ENCODE measurements at places on chromosomes 12 and 14. TPM values are rescaled to one million over a fixed set of nuclear protein-coding genes. Genes with fewer than 3 reads are reported as not detected.

GRCh38 chr14:48709277-48709785 lies 876.8 kb downstream of the RPS29 start:
- no peak for DNase-seq

GRCh38 chr12:110756611-110757010 lies 13.9 kb upstream of the PPP1CC start:
- DNase-seq = no peak

GRCh38 chr12:4211372-4211771 lies 62.2 kb upstream of the CCND2 start:
- no peak for DNase-seq

DNA sequence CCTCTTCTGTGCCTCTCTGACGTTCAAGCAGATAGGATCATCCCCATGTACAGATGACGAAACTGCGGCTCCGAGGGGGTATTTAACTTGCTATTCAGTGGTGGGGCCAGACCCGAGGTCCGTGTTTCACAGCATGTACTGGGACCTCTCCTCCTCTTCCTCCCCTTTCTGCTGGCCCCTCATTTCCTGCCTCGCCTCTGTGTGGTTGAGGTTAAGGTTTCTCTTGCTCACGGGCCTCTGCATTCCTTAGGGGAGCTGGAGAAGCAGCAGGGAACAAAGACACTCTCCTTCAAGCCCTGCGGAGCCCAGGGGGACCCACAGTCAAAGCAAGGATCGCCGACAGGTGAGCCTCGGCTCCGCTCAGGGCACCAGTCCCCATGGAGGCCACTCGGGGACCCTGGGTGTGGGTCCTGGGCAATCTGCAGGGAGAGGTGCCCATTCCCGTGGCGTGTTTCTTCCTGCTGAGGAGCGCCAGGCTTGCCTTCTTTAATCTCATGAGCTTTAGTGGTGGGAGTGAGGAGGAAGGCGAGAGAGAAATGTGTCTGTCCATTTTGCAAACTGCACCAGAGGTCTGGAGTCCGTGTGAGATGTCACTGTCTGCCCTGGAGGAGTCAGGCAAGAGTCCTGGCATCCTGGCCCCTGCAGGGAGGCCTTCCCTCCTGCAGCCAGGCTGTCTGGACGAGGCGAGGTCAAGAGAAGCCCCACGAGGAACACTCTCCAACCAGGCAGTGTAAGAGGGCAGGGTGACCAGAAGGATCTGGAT lies 45.0 kb downstream of the SLC6A12 start:
- no peak for DNase-seq

GRCh38 chr12:65817866-65818265 lies 6.4 kb upstream of the HMGA2 start:
- DNase-seq = no peak

- peak; percentile 59 for DNase-seq
Observed at GRCh38 chr12:124744659-124745464, 118.8 kb downstream of the SCARB1 start.

Gene LRP1
- 112 TPM for total RNA-seq

Gene LTBP2
- total RNA-seq = 1.2 TPM

Gene TAS2R7
- not detected for total RNA-seq

- DNase-seq = no peak
Observed at GRCh38 chr14:96368534-96368933, 5.2 kb downstream of the GSKIP start.

- DNase-seq = no peak
Observed at GRCh38 chr14:78173346-78174035, 3.3 kb downstream of the NRXN3 start.

Gene ACRBP
- 3.2 TPM for total RNA-seq

GRCh38 chr12:26080911-26081310 lies 43.9 kb downstream of the BHLHE41 start:
- no peak for DNase-seq

Gene STAC3
- 3.4 TPM for total RNA-seq

DNA sequence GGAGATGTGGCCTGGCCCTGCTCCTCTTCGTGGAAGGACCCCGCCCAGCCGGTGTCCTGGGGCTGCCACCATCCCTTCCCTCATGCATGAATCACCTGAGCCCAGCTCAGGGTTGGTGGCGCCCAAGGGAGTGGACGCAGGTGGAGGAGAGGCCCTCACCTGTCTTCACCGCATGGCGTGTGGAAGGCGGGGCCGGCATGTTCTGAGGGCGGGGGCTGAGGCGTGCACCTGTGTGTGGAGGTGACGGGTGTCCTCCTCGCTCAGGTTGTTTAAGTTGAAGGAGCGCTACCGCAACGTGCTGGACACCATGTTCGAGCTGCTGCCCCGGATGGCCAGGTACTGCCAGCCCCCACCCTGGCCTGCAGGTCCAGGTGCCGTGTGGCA lies 47.0 kb downstream of the SLC8B1 start:
- DNase-seq = no peak

- no peak for DNase-seq
Observed at GRCh38 chr12:52170827-52171226, 21.0 kb downstream of the KRT80 start.

Measured in WTC11 (cell line).